Iris pigment epithelial cell (primary cell): ENCODE measurements at places on chromosomes 7 and 10.
A peak's percentile ranks its signal among the peaks of the same experiment; 100 is the strongest.

- DNase-seq: no peak
Measured at GRCh38 chr7:20290505-20291111, 40.1 kb upstream of the ITGB8 start.

DNA sequence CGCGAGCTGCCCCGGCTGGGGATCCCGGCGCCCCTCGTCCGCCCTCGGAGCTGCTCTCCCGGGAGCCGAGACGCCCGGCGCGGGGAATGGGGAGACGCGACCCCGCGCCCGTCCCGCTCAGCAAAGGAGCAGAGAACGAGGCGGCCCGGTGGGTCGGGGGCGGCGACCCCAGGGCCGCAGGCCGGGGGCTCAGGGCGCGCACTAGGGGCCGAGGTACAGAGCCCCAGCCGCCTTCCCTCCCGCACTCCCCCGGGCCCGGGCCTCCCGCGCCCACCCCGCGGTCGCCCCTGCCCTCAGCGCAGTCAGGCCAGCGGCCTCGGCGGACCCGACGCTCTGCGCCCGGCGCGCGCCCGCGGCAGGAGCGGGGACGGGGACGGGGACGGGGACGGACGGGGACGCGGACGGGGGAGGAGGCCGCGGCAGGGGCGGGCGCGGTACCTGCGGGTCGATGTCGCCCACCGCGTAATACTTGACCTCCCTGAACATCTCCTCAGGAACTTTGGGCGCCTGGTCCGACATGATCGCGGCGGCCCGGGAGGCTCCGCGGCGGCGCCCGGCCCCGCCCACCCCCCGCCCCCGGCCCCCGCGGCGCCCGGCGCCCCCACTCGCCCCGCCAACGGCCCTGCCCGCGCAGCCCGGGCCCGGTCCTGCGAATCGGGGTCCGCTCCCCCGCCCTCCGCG lies 373 bp downstream of the PAXIP1 start:
- peak; percentile 14 for DNase-seq

- DNase-seq: peak; percentile 10
Measured at GRCh38 chr10:4315551-4315950, 510.5 kb upstream of the AKR1E2 start.

DNA sequence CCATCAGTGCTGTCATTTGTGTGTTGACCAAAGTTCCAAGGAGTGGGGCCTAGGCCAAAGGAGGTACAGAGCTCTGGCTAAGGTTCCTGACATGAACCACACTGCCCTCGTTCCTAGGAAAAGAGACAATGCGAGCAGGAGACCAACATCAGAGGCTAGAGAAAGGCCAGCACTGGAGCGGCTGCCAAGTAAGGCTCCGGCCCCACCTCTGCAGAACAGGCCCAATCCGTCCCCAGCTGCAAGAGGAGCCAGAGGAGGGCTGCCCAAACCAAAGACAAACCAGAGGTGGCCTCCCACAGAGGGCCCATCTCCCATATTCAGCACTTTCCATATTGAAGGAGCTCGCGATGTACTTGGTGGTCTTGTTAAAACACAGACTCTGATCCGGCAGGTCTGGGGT lies 81.0 kb downstream of the FAM53B start:
- no peak for DNase-seq

- no peak for DNase-seq
Measured at GRCh38 chr10:94578790-94579189, 33.2 kb downstream of the HELLS start.
